ENCODE measurements at places on chromosomes 6 and 20. TPM values are rescaled to one million over a fixed set of nuclear protein-coding genes. Genes with fewer than 3 reads are reported as not detected.

Gene PTPRK
- total RNA-seq = 12.1 TPM

Gene SEC23B
- total RNA-seq = 59.9 TPM

Gene GLP1R
- not detected for total RNA-seq

Gene PI16
- not detected for total RNA-seq

Data from A549 treated with GW870086 at 1 μM for 4 hours (cell line).